ENCODE measurements at places on chromosomes 5 and 9.

DNA sequence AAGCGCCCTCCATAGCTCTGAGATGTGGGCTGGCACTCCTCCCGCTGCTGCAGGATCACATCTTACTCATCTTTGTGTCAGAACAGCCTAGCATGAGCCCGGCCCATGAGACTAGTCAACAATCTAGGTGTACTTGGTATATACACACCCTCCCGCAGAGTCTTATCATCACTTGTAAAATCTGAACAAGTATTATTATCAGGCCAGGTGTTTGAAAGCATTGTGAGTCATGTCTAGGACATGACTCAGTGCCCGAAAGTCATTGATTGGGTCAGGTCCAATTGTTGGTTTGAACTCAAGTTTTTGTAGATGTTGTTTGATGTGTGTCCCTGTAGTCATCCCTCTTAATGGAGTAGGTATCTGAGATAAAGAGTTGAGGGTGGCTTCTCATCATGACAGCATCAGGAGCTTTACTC is 108.7 kb downstream of the CFAP90 start:
- DNase-seq, result no peak

GRCh38 chr5:139415221-139415861 is 11.5 kb upstream of the SPATA24 start:
- DNase-seq, result no peak

DNA sequence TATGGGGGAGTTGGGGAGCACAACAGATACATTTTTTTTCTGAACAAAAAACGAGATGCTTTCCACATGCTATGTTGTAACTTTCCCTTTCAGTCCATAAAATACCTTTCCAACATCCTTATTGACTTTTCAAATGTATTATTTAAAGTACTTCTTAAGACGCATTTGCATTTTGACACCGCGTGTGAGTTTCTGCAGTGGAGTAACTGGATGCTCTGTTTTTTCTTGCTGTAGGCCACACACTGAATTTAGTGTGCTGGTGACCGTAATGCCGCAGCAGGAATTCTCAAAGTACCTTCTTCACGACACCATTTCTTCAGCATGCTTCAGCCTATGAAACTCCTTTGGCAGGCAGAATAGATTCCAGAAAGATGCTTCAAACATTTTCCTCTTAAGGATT is 14.3 kb upstream of the EPB41L4B start:
- DNase-seq, result no peak

DNA sequence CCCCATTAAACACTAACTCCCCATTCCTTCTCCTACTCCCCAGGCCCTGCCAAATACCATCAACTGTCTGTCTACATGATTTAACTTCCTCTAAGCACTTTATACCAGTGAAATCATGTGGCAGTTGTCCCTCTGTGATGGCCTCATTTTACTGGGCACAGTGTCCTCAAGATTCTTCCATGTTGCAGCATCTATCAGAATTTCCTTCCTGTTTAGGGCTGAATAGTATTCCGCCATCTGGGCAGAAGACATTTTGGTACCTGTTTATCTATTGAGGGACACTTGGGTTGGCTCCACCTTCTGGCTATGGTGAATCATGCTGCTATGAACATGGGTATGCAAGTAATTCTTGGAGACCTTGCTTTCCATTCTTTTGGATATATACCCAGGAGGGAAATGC is 59.4 kb upstream of the IRX4 start:
- DNase-seq, result no peak

- no peak for DNase-seq
Observed at GRCh38 chr5:58770136-58770535, 187.3 kb downstream of the RAB3C start.

- DNase-seq, result no peak
Observed at GRCh38 chr9:120616966-120617935, 37.3 kb upstream of the CDK5RAP2 start.

DNA sequence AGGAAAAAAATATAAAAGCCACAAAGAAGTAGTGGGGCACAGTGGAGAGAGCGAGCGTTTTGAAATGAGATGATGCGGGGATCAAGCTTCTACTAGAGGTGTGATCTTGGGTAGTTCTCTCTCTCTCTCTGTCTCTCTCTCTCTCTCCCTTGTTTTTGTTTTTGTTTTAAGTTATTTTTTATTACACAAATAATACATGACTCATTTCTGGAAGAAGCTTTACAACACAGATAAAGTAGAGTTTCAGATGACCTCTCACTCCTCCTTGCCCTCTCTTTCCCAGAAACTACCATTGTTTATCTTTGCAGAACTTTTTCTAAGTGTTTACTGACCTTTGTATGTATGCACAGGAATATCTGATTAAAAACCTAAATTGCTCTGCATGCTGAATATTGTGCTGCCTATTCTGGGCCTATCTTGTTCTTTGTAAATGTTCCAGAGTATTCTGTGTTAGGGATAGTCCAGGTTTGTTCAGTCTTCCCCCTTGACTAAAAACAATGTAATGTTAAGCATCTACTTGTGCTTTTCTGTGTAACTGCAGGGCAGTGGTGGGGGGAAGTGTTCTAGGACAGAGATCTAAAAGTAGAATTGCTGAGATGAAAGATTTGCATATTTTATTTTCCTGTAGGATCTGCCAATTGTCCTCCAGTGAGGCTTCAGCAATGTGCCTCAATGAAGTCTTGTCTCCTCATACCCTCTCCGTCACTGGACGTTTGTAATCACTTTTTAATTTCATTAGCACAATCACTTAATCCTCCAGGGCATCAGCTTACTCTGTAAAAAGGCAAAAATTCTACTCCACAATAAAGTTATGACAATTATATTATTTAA is 52.0 kb downstream of the FYB1 start:
- DNase-seq, result no peak

- DNase-seq, result no peak
Observed at GRCh38 chr9:95107976-95108375, 209.5 kb downstream of the FANCC start.

DNA sequence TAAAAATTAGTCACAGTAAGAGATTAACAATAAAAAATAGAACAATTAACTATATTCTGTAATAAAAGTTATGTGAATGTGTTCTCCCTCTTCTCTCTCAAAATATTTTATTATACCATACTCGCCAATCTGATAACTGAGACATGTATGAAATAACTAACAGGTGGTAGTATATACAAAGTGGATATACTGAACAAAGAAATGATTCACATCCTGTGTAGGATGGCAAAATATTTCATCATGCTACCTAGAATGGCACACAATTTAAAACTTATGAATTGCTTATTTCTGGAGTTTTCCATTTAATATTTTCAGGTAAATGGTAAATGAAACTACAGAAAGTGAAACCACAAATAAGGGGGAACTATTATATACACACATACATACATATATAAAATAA is 152.5 kb downstream of the RNF180 start:
- no peak for DNase-seq

DNA sequence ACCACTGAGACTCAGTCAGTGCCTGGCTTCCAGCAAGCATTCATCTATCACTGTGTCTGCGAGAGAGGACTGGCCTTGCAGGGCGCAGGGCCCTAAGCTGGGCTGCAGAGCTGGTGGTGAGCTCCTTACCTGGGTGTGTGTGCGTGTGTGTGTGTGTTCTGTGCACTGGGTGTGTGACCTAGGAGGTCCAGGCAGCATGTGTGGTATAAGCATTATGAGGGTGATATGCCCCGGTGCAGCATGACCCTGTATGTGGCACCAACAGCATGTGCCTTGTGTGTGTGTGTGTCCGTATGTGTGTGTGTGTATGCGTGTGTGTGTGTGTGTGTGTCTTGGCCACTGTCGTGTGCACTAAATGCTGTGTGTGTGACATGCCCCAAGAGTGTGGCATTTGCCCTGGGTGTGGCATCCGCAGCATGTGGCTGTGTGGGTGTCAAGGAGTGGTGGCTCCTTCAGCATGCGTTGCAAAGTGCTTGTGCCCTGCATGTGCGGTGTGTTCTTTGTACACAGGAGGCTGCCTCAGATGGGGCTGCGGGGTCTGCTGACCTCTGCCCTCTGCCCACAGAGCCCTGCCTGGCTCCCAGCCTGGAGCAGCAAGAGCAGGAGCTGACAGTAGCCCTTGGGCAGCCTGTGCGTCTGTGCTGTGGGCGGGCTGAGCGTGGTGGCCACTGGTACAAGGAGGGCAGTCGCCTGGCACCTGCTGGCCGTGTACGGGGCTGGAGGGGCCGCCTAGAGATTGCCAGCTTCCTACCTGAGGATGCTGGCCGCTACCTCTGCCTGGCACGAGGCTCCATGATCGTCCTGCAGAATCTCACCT is 3.3 kb downstream of the FGFR4 start:
- no peak for DNase-seq

GRCh38 chr5:73655521-73656160 is 29.6 kb downstream of the ARHGEF28 start:
- no peak for DNase-seq

DNA sequence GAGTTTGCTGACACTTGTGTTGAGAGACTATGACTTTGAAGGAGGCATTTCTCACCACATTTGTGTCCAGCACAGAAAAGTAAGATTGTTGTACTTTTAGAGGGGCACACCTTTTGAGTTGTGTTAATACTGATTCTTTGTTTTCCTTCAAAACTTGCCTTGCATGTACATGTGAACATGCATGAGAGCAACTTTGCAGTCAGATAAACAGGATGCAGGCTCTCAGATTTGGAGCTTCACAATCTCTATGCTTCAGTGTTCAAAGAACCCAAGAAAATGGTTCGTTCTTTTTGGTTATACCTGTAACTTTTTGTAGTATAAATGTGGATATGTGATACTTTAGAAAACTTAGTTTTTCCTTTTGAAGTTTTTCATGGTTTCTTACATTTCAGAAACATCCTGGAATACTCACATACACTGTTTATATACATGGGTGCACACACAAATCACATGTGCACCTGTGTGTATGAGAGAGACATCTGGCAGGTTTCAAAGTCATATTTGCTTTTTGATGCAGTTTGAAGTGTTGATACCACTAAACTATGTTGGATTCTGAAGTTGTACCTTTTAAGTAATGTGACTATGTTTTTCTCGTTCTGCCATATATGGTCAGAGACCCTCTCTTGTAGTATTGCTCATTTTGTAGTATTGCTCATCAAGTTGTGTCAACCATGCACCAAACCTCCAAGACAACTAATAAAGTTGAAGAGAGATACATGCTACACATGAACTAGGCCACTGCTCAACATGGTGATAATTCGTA is 190.7 kb downstream of the CD180 start:
- no peak for DNase-seq

DNA sequence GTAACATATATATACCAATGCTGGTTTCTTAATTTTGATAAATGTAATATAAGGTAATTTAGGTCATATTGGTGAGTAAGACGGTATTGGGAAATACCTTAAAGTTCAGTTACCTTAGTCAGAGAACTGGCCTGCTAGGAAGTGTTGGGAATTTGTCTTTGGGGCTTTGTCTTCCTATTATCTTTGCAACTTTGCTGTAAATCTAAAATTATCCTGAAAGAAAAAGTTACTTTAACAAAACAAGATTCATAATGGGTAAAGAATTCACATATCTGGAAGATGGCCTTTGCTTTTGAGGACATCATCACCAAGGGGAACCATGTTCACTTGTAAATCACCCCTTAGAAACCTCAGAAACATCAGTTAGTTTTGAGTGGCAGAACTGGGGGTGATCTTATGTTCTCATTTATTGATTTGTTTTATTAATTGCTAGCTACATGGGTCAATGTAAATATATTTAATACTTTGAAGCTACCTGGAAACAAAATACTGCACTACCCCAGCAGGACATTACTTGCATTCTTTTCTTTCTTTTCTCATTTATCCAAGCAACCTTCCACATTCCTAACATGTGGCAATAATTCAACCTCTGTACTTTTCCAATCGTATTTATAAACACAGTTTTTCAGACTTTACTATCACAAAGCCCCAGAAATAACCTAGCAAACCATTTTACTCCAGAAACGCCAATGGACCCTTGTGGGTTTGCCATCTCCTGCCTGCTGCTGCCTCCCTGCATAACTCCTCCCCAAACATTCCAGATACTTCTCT is 41.4 kb downstream of the GLIS3 start:
- no peak for DNase-seq

DNA sequence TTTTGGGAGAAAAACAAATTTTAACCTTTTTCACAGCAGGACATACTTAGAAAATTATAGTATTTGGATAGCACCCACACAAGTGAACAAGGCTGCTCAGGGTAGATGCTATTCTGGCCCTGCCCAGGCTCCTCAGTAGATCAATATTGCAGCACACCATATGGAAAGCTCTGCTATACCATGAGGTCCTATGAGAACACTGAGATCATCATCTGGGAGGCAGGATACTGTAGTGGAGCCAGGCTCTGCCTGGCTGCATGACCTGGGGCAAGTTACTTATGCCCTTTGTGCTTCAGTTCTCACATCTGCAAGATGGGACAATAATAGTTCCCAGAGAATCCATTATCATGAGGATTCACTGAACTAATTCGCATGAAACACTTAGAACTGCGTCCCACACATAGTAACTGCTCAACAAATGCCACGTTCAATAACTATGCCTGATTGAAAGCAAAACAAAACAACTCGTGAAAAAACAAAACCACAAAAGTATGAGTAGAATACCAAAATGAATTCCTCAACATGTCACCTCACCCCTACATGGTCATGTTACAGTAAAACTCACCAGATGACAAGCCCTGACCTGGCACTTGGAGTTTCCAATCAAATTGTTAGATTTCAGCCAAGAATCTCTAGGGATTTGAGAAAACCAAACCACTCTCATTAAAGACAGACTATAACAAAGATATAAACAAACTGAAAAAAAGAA is 31.9 kb downstream of the ARSB start:
- no peak for DNase-seq

- no peak for DNase-seq
Observed at GRCh38 chr9:125337236-125337635, 75.6 kb downstream of the GAPVD1 start.

GRCh38 chr9:94507531-94508258 is 47.2 kb upstream of the PCAT7 start:
- DNase-seq, result no peak

GRCh38 chr9:38380872-38381534 is 11.5 kb upstream of the ALDH1B1 start:
- no peak for DNase-seq

DNA sequence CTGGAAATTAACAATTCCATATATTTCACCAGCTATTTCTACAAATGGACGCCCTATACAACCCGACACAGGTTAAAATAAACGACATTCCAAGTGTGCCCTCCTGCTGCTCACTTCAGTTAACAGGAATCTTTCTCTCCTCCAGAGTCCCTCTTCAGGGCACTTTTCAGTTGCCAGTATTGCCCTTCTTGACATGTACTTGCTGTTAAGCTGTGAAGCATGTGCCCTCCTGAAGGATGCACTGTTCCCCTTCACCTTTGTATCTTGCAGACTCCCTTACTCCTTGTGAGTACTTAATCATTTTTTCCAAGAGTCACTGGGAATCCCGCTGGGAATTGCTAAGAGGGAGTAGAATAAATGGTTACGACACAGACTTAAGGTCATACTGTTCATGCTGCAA is 364.1 kb downstream of the CTNND2 start:
- DNase-seq, result no peak

- no peak for DNase-seq
Observed at GRCh38 chr9:91949946-91950664, at the start of gene ROR2. ROR2 (minus strand) TSS chr9:91950228.

DNA sequence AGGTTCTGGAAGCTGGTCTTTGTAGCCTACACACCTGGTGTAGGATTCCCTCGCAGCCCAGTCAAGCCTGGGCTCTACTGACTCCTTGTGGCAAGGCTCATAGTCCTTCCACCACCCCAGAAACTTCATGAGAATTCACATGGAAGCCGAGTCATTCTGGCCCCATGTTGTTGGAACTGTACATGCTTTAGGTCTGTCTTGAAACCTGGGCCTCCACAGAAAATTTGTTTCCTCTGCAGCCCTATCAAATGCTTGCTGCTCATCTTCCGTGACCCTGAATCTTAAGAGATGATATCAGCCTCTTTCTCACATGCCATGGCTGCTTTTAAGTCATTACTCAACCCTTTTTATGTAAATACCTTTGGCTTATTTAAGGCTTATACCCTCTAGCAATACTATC is 113.4 kb upstream of the GRHPR start:
- DNase-seq, result no peak

Data from stimulated activated CD8-positive, alpha-beta memory T cell treated with anti-CD3 and anti-CD28 coated beads, Interleukin-15, amount 100 ng/mL, for 4 hours (primary cell).